HEK293T (cell line): ENCODE measurements at places on chromosomes 6 and 20.

- DNase-seq = no peak
These were observed 9.2 kb downstream of the SLC35A1 start for GRCh38 chr6:87481931-87482330.

- DNase-seq = no peak
These were observed 95.6 kb upstream of the SHLD1 start for GRCh38 chr20:5654557-5654956.

DNA sequence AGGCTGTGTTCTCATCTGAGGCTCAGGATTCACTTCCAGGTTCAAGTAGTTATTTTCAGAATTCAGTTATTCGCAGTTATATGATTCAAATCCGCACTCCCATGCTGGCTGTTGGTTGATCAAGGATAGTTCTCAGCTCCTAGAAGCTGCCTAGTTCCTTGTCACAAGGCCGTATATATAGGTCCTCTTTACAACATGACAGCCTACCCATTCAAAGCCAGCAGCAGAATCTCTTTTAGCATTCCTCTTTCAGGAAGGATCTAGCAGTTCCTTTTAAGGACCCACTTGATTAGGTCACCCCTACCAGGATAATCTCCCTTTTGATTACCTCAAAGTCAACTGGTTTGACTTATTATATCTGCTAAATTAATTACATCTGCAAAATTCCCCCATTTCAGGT is 23.8 kb upstream of the LAMP5 start:
- no peak for DNase-seq

DNA sequence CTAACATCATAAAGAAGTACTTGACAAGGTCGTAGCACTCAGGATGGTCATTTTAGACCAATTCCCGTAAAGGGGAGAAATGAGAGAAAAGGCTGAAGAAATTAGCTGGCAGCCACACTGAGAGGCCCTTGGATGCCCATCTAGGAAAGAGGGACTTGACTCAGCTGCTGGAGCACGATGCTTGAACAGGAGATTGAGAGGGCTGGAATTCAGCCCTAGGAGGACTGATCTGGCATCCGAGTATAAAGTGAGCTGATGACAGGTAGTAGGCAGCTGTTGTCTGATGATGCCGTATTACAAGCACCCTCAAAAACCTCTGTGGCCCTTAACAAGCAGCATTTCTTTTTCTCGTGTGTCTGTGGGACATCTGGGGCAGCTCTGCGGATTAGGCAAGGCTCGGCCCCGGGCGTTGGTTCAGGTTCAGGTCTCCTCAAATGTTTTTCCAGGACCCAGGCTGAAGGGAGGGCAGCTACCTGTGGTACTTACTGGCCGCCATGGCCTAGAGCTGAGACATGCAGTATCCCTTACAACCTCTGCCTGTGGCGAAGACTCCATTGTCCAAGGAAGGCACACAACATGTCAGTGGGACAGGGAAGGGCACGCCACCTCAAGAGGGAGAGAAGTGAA is 219.6 kb upstream of the SNX9 start:
- DNase-seq = no peak

DNA sequence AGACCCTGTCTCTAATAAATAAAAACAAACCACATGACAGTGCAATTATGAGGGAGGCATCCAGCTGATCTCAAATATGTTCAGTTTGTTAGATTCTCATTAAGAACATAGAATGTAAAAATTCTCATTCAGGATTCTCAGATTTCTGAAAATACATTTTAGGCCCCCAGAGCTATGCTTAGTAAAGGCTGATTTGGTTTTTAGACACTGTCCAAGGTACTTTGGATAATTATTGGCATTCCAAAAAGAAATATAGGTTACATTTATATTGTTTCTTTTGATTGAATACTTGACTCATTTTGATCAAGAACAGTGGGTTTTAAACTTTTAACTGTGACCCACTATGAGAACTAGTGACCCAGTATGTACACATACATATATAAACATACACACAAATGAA is 55.5 kb downstream of the ANKRD6 start:
- no peak for DNase-seq

DNA sequence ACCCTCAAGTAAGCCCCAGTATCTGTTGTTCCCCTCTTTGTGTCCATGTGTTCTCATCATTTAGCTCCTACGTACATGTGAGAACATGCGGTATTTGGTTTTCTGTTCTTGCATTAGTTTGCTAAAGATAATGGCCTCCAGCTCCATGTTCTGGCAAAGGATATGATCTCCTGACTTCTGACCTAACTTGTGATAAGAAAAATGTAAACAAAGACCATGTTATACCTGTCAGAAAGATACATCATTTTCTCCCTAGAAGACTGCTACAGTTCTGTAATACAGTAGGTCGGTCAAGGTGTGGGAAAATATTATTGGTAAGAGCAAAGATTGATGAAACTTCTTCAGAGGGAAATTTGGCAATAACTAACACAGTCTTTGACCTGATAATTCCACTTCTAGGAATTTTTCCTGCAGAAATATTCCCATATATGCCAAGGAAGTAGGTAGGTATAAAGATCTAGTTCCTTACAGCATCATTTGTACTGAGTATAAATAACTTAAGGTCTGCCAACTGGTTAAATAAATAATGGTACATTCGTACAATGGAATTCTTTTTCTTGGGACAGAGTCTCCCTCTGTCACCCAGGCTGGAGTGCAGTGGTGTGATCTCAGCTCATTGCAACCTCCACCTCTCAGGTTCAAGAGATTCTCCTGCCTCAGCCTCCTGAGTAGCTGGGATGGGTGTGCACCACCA is 19.1 kb upstream of the FKBP5 start:
- no peak for DNase-seq

DNA sequence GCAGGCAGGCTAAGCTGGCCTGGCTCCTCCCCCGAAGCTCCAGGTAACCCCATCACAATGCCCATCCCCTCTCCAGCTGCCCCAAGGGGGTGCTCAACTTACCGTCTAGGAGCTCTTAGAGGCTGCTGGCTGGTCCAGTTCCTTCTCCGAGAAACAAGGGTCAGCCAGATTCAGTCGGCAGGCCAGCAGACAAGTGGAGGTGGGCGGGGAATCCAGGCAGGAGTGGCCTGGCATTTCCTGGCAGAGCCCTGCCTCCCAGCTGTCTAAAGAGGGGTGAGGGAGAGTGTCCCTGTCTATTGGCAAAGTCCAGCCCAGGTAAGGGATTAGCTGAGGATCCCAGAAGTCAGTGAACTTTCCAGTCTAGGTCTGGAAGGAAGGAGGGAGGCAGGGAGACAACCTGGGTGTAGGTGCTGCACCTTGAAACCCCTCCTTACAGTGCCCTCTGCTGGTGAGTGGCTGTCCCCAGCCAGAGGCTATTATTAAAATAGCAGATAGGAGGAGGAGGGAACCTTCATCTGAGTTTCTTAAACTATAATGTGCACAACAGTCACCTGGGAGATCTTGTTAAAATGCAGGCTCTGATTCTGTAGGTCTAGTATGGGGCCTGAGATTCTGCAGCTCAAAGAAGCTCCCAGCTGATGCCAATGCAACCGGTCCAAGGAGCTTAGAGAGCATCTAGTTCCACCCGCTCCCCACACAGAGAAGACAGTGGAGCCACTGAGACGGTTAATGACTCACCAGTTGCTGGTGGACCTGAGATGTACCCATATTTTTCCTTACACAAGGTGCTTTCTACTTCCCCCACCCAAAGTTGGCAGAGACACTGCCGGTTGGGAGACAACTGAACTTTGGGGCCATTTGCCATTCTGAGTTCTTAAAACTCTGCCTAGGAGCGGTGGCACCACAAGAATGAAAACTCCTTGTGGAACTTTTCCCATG is at the start of gene UNC5CL:
TSS of gene UNC5CL (minus strand) at position 162 of the 939 bp plus-strand sequence. CDS start 4,147 bp downstream, outside the sequence.
- peak; percentile 67 for DNase-seq

DNA sequence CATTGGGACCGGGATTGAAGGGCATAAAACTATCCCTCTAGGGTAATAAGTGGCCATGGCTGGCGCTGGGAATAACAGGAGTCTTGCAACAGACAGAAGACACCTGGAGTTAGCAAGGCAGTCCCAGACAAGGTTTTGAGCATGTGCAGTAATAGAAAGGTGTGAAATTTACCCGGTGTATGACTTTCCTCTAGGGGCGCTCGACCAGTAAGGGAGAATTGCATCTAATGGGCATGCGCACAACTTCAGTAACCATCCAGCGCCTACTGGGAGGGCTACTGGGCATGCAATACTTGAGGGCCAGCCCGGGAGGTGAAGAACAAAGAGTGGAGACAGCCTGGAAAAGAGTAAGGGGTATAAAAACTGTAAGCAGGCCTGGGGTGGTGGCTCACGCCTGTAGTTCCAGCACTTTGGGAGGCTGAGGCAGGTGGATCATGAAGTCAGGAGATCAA is 32.7 kb downstream of the SERPINB6 start:
- DNase-seq = peak; percentile 30

DNA sequence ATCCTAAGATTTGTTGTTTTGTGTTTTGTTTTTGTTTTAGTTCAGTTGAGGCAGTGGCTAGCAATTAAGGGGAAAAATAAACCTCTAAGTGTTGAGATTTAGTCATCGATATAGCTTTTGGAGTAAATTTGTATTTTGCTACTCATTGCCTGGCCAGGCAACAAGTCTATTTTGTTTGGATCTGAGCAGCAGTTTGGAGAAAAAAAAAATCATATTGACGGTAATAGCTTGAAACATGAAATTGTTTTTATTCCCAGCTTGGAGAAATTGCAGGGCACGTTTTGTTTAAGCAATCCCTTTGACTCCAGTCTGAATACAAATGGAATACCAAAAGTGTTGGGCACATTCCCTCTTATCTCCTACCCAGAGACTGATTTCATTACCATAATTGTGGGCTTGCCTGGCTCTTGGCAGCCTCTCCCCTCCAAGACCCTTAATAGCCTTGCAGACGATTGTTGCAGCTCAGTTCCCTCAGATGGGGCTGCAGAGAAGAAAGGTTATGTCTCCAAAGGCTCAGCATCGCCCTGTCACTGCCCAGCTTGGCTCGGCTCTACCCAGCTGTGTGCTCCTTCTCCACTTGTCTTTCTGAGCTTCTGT is 56.0 kb downstream of the ISM1 start:
- no peak for DNase-seq

- DNase-seq = no peak
These were observed 67.6 kb upstream of the LYRM2 start for GRCh38 chr6:89706121-89706520.

DNA sequence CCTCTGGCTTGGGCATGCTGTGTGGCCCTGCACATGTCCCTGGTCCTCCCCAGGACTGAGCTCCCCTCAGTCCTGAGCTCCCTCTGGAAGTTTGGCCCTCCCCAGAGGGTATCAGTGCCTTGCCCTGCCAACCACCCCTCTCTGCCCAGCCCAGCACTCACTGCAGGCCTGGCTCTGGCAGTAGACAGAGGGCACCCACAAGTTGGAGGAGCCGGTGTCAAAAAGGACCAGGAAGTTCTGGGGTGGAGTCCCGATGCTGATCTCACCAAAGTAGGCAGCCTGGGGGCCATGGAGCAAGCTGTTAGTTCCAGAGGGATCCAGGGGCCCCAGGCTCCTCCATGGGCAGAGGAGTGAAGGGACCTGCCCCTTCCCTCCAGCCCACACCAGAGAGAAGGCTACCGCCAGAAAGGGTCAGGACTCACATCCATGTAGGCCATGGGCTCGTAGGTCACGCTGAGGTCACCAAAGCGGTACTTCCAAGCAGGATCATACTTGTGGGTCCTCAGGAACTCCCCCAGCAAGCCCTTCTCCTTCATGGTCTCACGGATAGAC is 2.9 kb downstream of the PGC start:
- no peak for DNase-seq

- no peak for DNase-seq
These were observed 274.8 kb upstream of the RGS17 start for GRCh38 chr6:153405931-153406330.

DNA sequence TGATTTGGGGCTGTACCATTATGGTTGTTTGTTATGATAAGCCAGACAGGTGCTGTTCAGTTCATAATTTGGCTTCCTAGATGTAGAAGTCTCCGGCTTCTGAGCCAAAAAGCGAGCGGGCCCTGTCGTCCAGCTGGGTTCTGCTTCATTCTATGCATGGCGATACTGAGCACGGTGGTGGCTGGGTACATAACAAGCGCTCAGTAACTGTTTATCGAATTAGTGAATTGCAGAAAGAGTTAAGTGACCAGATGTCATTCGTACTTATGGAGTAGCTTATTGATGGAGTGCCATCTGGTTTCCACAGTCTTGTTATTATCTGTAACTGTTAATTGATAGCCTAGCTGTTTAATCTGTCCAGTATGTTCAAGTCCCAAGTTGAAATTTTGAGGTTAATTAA is 85.0 kb downstream of the DTD1 start:
- DNase-seq = no peak

GRCh38 chr6:31776989-31777666 is at the start of gene VWA7:
Gene VWA7 (minus strand): TSS chr6:31777328. CDS start chr6:31776779, 549 bp downstream.
- peak; percentile 65 for DNase-seq

DNA sequence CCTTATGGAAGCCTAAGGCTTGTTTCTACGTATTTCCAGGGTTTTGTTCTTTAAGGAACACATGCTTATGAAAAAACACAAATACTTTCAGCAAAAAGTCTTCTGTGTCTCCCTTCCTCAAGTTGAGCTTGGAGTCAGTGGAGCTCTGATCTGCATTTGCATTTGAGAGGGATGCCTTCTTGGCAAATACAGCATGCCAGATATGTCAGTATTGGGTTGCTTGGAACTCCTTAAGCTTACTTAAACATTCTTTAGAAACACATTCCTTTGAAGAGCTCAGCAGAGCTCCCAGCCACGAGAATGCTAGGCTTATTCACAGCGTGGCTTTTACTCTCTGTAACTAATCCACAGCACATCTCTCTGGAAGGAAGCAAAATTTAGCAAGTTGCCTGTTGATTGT is 68.3 kb downstream of the ANKRD6 start:
- no peak for DNase-seq

DNA sequence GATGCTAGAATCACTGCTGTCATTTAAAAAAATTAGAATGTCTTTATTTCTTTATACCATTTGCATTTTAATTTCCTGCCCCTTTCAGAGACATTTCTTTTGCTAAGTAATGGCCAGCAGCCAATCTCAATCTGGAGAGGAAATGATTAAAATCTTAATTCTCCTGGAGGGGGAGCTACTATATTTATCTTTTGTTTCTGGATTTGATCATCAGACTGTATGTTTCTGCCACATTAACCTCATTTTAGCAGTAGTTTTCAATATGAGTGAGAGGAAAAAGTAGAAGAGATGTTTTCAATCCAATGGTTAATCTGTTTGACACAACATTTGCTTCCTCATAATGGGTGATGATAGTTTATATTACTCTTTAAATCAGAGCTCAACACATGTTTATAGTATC is 138.0 kb downstream of the FUT9 start:
- no peak for DNase-seq

GRCh38 chr20:49045440-49046086 is 549 bp upstream of the CSE1L start:
- DNase-seq = no peak

GRCh38 chr6:78954740-78955139 is 87.4 kb downstream of the IRAK1BP1 start:
- DNase-seq = no peak

GRCh38 chr20:22382742-22383141 is 201.6 kb downstream of the FOXA2 start:
- no peak for DNase-seq
